ENCODE measurements at places on chromosomes 11 and 22.

- DNase-seq = no peak
These were observed 128.0 kb downstream of the MICAL2 start for GRCh38 chr11:12238420-12238819.

DNA sequence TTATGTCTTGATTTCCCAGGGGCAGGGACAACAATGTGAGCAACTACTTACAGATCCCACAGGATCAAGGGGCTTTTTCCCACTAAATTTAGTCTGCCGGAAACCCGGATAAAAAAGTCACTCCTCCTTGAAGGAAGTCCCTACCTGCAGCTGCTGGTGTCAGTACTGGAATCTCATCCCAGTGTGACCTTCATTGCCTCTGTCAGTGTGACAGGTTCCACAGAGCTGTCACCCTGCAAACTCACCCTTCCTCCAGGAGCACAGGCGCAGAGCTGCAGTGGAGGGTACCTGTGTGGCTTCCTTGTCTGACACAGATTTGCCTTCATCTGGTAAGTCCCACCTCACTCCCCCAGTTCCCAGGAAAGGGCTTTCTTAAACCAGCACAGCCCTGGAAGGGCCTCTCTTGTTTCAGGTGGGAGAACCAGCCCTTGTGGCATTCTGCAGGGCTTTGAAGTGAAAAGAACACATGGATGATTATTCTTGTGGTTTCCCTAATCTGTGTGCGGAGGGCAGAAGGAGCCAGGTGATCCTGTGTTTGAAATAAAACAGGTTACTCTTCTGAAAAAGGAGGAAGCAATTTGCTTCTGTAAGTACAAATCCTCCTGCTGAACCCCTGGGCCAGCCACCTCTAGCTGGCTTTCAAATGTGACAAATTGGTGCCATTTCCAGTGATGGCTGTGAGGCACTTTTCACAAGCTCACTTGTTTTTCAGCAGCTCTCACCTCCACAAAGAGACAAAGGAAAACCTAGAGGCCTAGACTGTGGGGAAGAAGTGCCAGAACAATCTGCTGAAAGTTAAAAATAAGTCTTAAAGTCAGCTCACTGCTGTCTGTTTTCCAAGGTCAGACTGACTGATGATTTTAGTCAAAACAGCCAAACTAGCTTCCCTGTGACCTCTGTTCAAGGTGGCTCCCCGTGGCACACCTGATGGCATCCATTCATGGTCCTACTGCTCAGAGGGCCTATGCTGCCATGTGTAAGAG is 9.2 kb upstream of the PRSS23 start:
- DNase-seq = no peak

DNA sequence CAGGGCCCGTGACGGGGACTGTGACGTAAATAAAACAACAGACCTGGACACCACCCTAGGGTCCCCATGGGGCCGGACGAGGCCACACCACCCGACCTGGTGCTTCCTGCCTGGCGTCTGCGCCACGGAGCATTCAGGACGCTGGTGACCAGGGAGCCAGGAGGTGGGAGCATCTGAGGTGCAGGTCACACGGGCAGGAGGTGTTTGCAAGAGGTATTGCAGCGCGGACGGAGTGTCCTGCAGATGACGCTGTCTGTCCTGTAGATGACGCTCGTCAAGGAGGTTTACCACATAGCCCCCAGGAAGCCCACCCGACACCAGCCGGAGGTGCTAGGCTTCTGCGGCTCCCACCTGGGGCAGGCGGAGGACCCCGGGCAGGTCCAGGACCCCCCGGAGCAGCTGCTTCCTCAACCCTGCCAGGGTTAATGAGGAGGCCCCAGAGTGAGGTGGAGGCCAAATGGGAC is 986 bp upstream of the MUC5B start:
- DNase-seq = no peak

- peak; percentile 68 for DNase-seq
These were observed 93.1 kb upstream of the HORMAD2 start for GRCh38 chr22:29987137-29987536.

- peak; percentile 48 for DNase-seq
These were observed 585 bp upstream of the NADSYN1 start for GRCh38 chr11:71452199-71453036.

- DNase-seq = no peak
These were observed 37.0 kb upstream of the GNAZ start for GRCh38 chr22:23033116-23033905.

GRCh38 chr11:3995949-3996554 is 98.5 kb upstream of the RRM1 start:
- no peak for DNase-seq

DNA sequence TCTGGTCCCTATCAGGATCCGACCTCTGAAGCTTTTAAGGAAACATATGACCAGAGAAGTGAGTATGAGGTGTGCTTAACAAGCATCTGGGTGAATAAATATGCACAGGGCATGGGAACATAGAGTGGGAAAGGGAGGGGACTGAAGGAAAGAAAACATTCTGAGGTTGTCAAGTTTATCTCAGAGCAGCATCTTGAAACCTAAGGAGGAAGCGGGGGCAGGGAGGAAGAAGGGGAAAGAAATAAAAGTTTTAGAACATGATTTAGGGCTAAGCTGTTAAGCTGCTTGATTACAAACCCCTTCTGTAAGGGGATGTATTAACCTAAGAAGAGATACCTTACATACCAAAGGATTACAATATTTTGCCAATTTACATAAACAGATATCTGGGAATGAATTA is 24.0 kb upstream of the SC5D start:
- no peak for DNase-seq

GRCh38 chr11:65404638-65405339 is 17.8 kb upstream of the NEAT1 start:
- DNase-seq = no peak

DNA sequence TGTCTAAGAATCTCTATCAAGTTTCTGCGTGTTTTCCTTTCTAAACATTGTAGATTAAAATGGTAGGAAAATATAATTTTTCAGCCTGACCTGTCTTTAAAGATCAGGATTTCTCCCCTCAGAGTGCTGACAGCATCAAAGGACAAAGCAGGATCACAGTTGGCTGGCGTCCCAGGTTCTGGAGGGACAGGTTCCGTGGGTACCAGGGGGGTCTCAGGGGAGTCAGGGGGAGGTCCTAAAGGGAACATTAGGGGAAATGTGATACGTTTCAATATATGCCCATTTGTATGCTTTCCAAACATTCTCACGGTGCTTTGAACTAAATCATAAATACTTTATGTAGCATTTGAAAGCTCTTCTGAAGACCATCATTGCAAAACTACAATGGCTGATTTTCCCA is 3.4 kb downstream of the MMP3 start:
- DNase-seq = no peak

DNA sequence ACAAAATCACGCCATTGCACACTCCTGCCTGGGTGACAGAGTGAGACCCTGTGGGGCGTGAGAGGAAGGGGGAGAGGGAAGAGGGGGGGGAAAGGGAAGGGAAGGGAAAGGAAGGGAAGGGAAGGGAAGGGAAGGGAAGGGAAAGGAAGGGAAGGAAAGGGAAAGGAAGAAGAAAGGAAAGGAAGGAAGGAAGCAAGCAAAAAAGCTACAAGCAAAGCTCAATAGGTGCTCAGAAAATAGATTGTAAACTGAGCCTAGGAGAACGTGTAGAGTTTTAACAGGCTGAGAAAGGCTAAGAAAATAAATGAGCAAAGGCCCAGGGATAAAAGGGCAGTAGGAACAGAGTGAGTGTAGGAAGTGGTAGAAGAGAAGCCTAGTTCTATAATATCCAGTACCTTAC is 30.8 kb upstream of the GDPD4 start:
- DNase-seq = no peak

GRCh38 chr11:56509439-56509838 is 18.3 kb upstream of the OR5M8 start:
- no peak for DNase-seq
